Urinary bladder (tissue), 4 donors: ENCODE measurements at places on chromosomes 6 and 20. TPM values are rescaled to one million over a fixed set of nuclear protein-coding genes. Genes with fewer than 3 reads are reported as not detected.

The KIF25 gene
- total RNA-seq, result not detected

The C6orf132 gene
- total RNA-seq, result 2.7 TPM

The CRISP3 gene
- total RNA-seq, result 31.8 TPM

The LRRC73 gene
- not detected for total RNA-seq

The LY86 gene
- total RNA-seq, result 4.1 TPM

The SLC22A16 gene
- total RNA-seq, result 0.63 TPM

The PNPLA1 gene
- total RNA-seq, result not detected

The GNRH2 gene
- not detected for total RNA-seq

The ECT2L gene
- 0.21 TPM for total RNA-seq

The HLA-DQB2 gene
- total RNA-seq, result 0.21 TPM

The UBE2C gene
- total RNA-seq, result 15.6 TPM

The BMP5 gene
- total RNA-seq, result 78.7 TPM

The OPN5 gene
- total RNA-seq, result 0.05 TPM

The RAET1G gene
- total RNA-seq, result 1.2 TPM

The LIME1 gene
- total RNA-seq, result 1.1 TPM

The ZBTB9 gene
- 7.8 TPM for total RNA-seq

The HLA-DOA gene
- 2.7 TPM for total RNA-seq
